ENCODE measurements at places on chromosomes 5 and 9.
A peak's percentile ranks its signal among the peaks of the same experiment; 100 is the strongest.

DNA sequence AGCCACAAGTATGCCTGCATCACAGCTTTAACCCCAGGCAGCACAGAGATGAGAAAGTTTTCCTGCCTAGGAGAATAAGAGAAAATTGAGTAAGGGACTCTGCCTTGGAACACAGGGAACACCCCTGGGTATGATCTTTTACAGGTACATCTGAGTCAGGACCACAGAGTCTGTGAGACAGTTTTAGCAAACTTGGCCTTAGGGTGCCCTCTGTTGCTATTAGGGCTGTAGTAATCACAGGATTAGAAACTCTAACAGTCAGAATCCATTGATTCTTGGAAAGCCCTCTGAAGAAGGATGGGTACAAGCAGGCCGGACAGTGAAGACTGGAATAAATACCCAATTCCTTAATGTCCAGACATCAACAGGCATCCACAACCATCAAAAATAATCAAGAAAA, 989.5 kb upstream of the CDH9 start:
- H3K27me3 ChIP-seq = no peaks in the 10 kb centered on the region
- no peak overlapping the region for H3K4me3 ChIP-seq
- no peak for DNase-seq
- H3K27ac ChIP-seq = no peak overlapping the region

DNA sequence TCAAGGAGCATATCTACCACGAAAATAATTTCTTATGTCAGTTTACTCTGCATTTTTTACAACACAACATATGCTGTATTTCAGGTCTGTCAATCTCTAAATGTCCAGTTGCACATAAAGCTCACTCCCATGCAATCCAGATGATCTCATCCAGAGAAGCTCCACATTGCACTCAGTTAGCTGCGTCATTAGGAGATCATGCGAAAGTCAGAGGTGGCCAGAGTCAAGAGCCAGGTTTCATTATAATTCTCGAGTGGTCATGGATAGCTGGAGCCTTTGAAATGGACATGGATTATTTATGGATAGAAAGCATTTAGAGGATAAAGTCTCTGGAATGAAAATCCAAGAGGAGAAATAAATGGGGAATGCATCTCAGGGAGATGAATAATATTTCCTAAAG, 232.3 kb downstream of the GAS1 start:
- DNase-seq = no peak
- no peaks in the 10 kb centered on the region for H3K4me1 ChIP-seq
- H3K27ac ChIP-seq = no peak overlapping the region
- H3K4me3 ChIP-seq = no peak overlapping the region

DNA sequence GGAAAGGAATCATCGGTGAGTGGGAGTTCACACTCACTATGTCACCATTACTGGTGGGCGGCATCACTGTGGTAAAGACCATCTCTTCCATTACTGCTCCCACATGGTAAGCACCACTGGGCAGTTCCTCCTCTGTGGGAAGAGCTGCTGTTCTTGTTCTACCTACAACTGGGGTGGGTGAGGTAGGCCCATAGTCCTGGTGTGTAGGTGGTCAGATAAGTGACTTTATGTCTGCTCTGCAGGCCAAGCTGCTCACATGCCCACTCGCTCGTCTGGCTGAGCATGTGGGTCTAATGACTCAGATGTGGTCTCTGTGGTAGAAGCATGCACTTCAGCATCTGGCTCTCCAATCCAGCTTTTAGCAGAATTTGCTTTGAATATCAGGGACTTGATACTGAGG, 82.9 kb downstream of the TMEM215 start:
- H3K36me3 ChIP-seq = no peaks in the 10 kb centered on the region
- DNase-seq = no peak
- no peak overlapping the region for H3K27ac ChIP-seq
- H3K4me1 ChIP-seq = peaks cover 20% of the 10 kb centered on the region
- H3K4me3 ChIP-seq = no peak overlapping the region
- peaks cover under 1% of the 10 kb centered on the region for H3K27me3 ChIP-seq

- peaks cover 12% of the 10 kb centered on the region for H3K27me3 ChIP-seq
- H3K36me3 ChIP-seq = no peaks in the 10 kb centered on the region
- DNase-seq = no peak
Observed at GRCh38 chr5:2487152-2487763, 264.2 kb downstream of the IRX2 start.

GRCh38 chr9:92266486-92266885, 27.0 kb downstream of the IARS1 start:
- no peaks in the 10 kb centered on the region for H3K27me3 ChIP-seq
- DNase-seq = no peak
- no peak overlapping the region for H3K27ac ChIP-seq
- H3K4me1 ChIP-seq = no peaks in the 10 kb centered on the region

DNA sequence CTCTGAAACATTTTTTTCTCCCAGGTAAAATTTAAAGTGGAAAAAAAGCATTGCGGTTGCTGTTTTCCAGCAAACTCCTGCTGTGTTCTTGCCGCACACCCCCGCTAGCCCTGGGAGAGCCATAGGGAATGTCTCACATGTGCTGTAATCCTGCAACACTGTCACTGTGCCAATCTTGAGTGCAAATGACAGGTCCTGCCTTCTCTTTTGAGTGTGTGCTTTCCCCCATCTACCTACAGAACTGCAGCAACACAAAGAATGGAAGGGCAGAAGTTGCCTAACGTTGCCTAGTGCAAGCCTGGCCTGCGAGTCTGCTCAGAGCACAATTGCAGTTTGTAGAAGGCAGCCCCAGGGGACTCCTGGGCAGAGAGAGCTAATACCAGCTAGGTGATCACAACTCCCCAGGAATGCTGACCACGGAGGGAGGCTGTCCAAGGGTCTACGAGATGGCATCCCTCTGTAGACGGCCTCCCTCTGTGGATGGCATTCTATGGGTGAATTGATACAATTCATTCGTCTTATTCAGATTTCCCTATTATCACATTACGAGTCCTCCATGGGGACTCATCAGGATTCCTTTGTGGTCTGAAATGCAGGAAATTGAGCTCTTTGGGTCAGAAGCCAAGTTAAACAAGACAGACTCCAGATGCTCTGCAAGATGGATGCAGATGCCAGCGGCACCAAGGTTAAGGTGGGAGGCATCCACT, 172.6 kb upstream of the S1PR3 start:
- H3K27ac ChIP-seq = peak overlapping the region; percentile 85
- H3K4me1 ChIP-seq = peaks cover 50% of the 10 kb centered on the region
- peaks cover 4% of the 10 kb centered on the region for H3K27me3 ChIP-seq
- no peaks in the 10 kb centered on the region for H3K36me3 ChIP-seq
- H3K4me3 ChIP-seq = peak overlapping the region; percentile 46

- no peak overlapping the region for H3K27ac ChIP-seq
- peaks cover 6% of the 10 kb centered on the region for H3K27me3 ChIP-seq
- H3K4me1 ChIP-seq = peaks cover 14% of the 10 kb centered on the region
- no peak overlapping the region for H3K4me3 ChIP-seq
Observed at GRCh38 chr9:16119261-16120230, 566.7 kb downstream of the CCDC171 start.

- peak; percentile 46 for DNase-seq
- H3K4me1 ChIP-seq = peaks cover 35% of the 10 kb centered on the region
- no peak overlapping the region for H3K27ac ChIP-seq
- H3K36me3 ChIP-seq = no peaks in the 10 kb centered on the region
- H3K4me3 ChIP-seq = no peak overlapping the region
Observed at GRCh38 chr5:176577312-176578176, 28.4 kb downstream of the CDHR2 start.

- H3K27ac ChIP-seq = peak overlapping the region; percentile 91
- no peaks in the 10 kb centered on the region for H3K36me3 ChIP-seq
- peaks cover 44% of the 10 kb centered on the region for H3K4me1 ChIP-seq
- H3K27me3 ChIP-seq = peaks cover 67% of the 10 kb centered on the region
- peak; percentile 61 for DNase-seq
Observed at GRCh38 chr9:132509928-132510874, 72.2 kb upstream of the BARHL1 start.

- H3K27ac ChIP-seq = no peak overlapping the region
- no peak for DNase-seq
- peaks cover 10% of the 10 kb centered on the region for H3K27me3 ChIP-seq
- H3K36me3 ChIP-seq = no peaks in the 10 kb centered on the region
- H3K4me3 ChIP-seq = no peak overlapping the region
Observed at GRCh38 chr5:32520972-32521371, 64.4 kb upstream of the SUB1 start.

GRCh38 chr5:3051400-3051799, 299.9 kb upstream of the IRX2 start:
- no peak overlapping the region for H3K4me3 ChIP-seq
- H3K4me1 ChIP-seq = peaks cover 4% of the 10 kb centered on the region
- no peak overlapping the region for H3K27ac ChIP-seq
- no peak for DNase-seq
- H3K36me3 ChIP-seq = no peaks in the 10 kb centered on the region

DNA sequence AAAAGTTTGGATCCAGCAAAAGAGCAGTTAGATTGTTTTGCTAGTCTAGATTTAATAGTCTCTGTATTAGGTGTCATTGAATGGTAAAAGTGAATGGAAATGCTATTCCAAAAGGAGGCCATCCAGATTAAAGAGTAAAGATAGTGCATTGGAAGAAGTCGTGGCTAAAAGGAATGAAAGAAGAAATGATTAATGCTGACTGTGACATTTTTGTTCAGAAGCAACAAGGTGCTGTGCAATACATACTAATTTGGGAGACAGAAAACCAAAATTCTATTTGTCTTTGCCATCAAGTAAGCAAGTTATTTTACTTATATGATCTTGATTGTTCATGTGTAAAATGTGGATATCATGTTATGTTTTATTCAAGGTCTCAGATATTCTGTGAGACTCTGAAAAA, 85.1 kb downstream of the GPBP1 start:
- no peak for DNase-seq
- H3K27ac ChIP-seq = peak overlapping the region; percentile 79
- peaks cover 2% of the 10 kb centered on the region for H3K27me3 ChIP-seq

DNA sequence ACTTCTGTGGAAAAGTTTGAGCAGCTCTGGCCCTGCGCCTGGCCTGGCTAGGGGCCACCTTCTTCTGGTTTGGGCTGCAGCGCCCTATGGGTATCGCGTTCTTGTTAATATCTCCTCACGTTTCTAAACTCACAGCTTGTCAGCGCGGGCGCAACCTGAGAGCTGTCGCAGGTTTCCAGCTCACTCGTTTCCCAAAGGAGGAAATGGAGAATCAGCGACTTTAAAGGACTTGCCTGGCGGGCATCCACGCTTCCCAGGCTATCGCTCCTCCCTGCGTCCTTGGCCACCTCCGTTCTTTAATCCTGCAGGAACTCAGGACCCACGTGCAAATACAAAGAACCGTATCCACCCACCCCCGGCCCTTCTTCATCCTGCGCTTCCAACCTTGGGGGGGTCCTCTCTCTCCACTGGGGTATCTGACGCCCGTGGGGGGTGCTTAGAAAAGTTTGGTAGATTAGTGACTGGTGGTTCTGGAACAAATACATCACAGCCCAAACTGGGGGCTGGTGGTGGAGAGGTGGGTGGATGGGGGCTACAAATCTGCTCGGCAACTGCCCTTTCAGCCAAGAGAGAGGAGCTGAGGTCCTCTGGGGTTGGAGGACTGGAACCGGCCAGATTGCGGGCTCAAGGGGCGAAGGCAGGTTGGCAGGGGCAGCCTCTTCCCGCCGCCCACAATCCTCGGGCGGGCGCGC, 578 bp upstream of the PSAT1 start:
- H3K36me3 ChIP-seq = peaks cover 18% of the 10 kb centered on the region
- peak; percentile 43 for DNase-seq
- H3K4me1 ChIP-seq = peaks cover 47% of the 10 kb centered on the region
- H3K27me3 ChIP-seq = no peaks in the 10 kb centered on the region
- H3K4me3 ChIP-seq = peak overlapping the region; percentile 95

- H3K27ac ChIP-seq = peak overlapping the region; percentile 61
- H3K4me1 ChIP-seq = peaks cover 71% of the 10 kb centered on the region
- H3K36me3 ChIP-seq = no peaks in the 10 kb centered on the region
- H3K4me3 ChIP-seq = peak overlapping the region; percentile 89
- peaks cover 3% of the 10 kb centered on the region for H3K27me3 ChIP-seq
Observed at GRCh38 chr9:124257070-124257843, 492 bp upstream of the NEK6 start.

GRCh38 chr5:60583616-60584015, 116.3 kb downstream of the DEPDC1B start:
- H3K4me3 ChIP-seq = no peak overlapping the region
- no peak overlapping the region for H3K27ac ChIP-seq
- DNase-seq = no peak
- H3K4me1 ChIP-seq = no peaks in the 10 kb centered on the region
- peaks cover 23% of the 10 kb centered on the region for H3K36me3 ChIP-seq
- H3K27me3 ChIP-seq = no peaks in the 10 kb centered on the region
